ENCODE measurements at places on chromosomes 1 and 21.
A peak's percentile ranks its signal among the peaks of the same experiment; 100 is the strongest.

GRCh38 chr1:55007625-55008024 is 8.9 kb downstream of the BSND start:
- no peak for DNase-seq

GRCh38 chr1:178704833-178705232 is 20.2 kb upstream of the RALGPS2 start:
- DNase-seq, result no peak

DNA sequence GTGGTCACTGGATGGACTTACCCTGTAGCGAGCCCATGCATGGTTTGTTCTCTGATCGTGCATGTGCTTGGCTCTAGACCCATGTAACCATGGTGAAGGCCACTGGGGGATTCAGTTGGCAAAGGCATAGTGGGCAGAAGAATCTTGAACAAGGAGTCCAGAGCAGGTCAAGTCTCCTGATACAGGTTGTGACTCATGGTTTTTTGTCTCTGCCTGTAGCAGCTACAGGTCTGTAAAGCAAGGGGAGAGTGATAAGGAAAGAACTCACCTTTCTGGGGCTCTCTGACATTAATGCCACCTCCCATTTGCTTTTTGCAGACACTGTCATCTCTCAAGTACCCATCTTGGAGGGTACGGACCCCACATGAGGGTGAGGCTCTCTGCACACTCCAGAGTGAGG is 153.4 kb upstream of the CAMK1G start:
- DNase-seq, result no peak

DNA sequence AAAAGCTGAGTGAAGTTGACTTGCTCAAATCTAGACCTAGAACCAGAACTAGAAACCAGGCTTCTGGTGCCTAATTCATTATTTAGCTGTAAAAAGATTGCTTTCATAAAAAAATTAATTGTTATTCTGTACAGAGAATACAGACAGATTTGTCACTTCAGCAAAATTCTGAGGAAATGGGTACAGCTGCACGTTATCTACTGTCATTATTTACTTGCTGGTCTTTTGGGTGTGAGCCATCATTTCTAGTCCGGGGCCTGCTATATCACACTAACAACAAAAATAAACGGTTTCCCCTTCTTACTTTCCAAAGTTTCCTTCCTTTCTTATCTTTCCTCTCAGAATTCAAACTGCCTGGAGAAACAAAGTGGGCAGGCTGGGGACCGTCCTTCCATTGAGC is 68.3 kb downstream of the PTGER3 start:
- no peak for DNase-seq

DNA sequence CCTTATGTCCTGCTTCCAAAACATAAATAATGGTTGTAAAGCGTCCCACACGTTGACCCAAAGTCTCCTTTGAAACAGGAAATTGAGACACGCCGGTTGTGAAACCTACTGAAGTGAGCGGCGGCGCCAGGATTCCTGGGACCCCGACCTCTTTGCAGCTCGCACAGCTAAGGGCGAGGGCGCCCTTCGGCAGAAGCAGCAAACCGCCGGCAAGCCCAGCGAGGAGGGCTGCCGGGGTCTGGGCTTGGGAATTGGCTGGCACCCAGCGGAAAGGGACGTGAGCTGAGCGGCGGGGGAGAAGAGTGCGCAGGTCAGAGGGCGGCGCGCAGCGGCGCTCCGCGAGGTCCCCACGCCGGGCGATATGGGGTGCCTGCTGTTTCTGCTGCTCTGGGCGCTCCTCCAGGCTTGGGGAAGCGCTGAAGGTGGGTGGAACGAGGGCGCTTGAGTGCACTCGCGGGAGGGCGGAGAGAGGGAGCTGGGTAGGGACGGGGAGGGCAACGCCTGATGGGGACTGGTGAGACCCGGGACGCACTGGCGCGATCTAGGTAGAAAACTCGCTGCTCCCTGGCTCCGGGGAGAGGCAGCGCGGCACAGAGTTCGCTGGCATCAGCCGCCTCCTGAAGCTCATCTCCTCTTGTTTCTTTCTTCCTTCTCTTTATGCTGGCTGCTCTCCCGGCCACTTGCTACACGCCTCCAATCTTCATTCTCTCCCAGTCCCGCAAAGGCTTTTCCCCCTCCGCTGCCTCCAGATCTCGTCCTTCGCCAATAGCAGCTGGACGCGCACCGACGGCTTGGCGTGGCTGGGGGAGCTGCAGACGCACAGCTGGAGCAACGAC is at the start of gene CD1D:
Gene CD1D, plus strand, starts transcription at position 155 of the 836 bp plus-strand sequence. Its CDS starts 207 bp downstream, at position 362.
- peak; percentile 28 for DNase-seq

DNA sequence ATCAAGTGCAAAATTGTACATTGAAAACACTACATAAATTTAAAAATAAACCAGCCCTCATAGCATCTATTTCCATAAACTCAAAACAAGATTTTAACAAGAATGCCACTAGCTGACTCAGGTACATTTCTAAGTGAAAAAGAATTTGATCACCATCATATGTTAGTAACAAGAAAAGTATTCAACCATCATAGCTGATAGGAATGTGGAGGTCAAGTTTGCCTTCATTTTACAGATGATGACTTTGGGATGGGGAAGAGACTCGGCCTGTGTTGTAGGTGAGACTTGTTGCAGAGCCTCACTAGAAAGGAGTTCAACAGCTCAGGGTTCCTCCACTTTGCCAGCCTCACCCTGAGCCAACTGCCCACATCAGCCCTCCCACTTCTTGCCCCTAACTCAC is 318.8 kb upstream of the FAM78B start:
- no peak for DNase-seq

- peak; percentile 21 for DNase-seq
Observed at GRCh38 chr1:226882187-226882586, 11.8 kb downstream of the PSEN2 start.

DNA sequence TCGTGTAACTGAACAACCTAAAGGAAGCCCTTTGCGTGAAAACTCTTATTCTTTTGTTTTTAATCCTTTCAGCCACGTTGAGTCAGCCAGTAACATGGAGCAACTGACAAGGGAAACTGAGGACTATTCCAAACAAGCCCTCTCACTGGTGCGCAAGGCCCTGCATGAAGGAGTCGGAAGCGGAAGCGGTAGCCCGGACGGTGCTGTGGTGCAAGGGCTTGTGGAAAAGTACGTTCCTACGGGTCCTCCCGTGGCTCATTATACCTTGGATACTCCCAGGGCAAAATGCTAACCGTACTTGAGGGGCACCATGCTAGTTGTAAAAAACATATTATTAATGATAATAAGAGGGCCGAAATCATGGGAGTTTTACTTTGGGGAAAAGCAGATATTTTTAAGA is 49.4 kb downstream of the LAMC2 start:
- no peak for DNase-seq

- no peak for DNase-seq
Observed at GRCh38 chr1:26471498-26472319, 531 bp upstream of the HMGN2 start.

DNA sequence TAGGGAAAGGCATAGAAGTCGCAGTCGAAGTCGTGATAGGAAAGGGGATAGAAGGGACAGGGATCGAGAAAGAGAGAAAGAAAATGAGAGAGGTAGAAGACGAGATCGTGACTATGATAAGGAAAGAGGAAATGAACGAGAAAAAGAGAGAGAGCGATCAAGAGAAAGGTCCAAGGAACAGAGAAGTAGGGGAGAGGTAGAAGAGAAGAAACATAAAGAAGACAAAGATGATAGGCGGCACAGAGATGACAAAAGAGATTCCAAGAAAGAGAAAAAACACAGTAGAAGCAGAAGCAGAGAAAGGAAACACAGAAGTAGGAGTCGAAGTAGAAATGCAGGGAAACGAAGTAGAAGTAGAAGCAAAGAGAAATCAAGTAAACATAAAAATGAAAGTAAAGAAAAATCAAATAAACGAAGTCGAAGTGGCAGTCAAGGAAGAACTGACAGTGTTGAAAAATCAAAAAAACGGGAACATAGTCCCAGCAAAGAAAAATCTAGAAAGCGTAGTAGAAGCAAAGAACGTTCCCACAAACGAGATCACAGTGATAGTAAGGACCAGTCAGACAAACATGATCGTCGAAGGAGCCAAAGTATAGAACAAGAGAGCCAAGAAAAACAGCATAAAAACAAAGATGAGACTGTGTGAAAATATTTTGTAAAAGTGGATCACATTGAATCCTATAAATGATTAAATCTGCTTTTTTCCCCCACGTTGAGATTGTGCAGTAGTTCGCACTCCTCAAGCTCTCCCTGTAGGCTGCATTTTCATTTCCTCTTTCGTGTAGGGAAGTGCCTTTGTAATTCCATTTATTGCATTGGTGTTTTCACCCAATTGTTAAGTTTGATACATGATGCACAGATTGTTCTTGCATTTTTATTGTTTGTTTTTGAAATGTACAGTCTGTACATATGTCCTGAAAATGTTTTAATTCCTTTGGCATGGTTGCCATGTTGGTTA is 7.5 kb downstream of the PRPF38B start:
- no peak for DNase-seq

All from stimulated activated CD4-positive, alpha-beta T cell treated with anti-CD3 and anti-CD28 coated beads, Interleukin-15, amount 100 ng/mL, for 24 hours (primary cell).